Stimulated activated CD8-positive, alpha-beta memory T cell treated with anti-CD3 and anti-CD28 coated beads, Interleukin-7, amount 100 ng/mL, for 48 hours (primary cell): ENCODE measurements at places on chromosomes 12 and 14.

DNA sequence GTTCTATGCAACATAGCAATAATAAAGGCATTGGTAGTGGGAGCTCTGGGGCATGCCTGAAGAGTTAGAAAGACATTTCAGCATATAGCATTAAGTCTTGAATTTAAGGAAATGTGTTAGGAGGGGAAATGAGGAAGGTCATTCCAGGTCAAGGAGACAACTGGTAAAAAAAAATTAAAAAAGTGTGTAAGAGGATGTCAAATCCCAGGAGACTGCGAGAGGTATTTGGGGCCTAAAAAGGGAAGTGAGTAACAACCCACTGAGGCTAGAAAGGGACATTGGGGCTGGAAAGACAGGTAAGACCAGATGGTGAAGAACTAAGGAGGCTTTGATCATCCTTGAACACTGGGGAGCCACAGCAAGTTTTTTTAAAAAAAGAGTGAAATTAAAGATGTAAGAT is 152.9 kb downstream of the SLC25A21 start:
- no peak for DNase-seq

DNA sequence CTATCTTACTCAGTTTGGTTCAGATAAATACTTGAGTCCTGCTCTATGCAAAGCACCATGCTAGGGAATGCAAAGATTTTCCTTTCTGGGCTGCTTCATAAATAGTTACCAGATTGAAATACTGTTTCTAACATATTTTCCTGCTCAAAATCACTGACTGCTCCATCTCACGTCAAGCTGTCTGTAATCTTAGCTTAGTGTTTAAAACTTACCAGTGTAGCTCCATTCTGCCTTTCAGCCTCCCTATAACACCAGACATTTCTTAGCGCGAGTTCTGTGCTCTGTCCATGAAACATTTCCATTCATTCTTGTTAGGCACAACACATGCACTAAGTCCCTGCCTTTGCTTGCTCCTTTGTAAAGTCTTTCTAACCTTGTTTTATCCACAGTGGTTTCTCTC is 129.4 kb downstream of the NPAS3 start:
- no peak for DNase-seq

DNA sequence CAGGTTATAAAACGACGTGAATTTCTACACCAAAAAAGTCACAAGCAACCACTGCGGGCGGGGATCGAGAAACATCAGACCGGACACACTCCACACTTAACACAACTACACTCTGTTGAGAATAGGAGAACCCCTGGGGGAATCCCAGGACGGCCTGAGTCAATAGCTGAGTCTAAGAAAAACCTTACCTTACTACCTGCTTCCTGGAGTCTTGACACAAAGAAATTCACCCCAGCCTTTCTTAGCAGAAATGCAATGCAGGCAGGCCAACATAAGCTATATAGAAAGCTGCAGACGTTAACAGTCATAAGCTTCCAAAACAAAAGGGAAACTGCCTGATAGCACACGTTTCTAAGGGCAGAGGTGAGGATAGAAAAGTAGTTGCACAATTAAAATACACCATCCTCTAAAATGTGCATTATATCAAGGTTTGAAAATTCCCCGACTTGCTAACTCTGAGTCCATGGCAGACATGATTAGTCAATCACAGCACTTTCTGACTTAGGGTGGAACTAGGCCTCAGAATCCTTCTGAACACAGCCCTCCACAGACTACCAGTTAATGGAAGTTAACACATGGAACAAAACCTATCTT is 68.0 kb downstream of the CCDC88C start:
- peak; percentile 73 for DNase-seq

GRCh38 chr14:85129921-85130320 is 400.0 kb upstream of the FLRT2 start:
- DNase-seq = no peak

DNA sequence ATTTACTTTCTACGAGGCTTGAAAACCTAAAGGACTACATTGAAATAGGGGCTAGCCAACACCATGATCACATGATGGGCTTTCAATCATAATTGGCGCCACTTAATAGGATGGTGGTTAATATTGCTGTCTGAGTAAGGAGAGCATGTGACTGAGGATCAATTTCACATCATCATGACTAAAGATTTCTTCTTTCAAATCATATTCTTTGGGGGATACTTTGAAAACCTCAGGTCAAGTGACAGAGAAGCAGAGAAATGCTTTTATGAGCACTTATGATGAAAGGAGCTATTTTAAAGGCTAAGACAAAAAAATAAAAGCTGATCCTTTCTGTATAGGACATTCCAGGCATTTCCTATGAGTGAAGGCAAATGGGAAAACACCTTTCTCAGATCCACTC is 42.9 kb upstream of the KRAS start:
- DNase-seq = no peak

GRCh38 chr12:130249376-130249775 is 87.1 kb downstream of the FZD10 start:
- DNase-seq = no peak

DNA sequence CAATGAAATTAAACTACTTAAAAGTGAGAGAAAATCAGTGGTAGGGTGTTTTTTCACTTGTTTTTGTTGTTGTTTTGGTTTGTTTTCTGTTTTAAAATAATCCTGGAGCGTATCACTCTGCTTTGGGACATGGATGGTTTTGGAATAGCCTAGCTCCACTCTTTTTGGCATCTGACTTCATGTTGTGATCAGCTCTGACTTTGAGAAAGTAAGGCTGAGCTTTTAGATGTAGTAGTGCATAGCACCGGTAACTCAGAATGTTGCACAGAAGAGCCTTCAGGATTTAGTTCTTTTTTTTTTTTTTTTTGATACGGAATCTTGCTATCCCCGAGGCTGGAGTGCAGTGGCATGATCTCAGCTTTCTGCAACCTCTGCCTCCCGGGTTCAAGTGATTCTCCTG is 8.1 kb downstream of the TRAFD1 start:
- DNase-seq = no peak

DNA sequence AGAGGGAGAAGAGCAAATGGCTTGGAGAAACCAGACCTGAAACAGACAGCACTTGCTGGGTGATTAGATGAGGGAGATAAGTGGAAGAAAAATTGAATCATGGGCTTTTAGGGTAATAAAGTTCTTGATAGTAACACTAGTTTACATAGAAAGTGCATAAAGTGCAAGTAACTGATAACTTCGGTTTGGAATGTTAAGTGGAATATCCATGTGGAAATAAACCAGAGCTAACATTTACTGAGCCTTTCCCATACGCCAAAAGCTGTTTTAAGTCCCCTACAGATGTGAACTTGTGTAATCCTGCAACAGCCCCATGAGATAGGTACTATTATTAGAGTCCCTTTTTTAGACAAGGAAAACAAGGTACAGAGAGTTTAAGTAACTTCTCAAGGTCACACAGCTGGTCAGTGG is 77.1 kb upstream of the NUDT4 start:
- DNase-seq = no peak

GRCh38 chr14:100617410-100618317 is 30.4 kb upstream of the BEGAIN start:
- no peak for DNase-seq

- no peak for DNase-seq
These were observed 37.1 kb downstream of the CKB start for GRCh38 chr14:103485504-103485903.

DNA sequence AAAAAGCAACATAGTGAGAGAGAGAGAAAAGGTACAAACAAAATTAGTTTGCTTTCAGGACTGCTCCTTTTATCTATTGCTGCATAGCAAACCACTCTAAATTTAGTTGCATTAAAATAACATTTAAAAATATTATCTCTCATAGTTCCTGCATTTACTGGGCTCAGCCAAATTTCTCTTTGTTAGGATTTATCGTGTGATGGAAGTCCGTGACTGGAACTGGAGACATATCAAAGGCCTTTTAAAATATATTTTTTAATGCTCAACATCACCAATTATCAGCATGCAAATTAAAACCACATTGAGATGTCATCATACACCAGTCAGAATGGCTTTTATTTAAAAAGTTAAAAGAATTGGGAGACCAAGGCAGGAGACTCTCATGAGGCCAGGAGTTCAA is 107.6 kb upstream of the SYT1 start:
- no peak for DNase-seq

GRCh38 chr14:63209160-63209559 is 4.9 kb downstream of the RHOJ start:
- no peak for DNase-seq

GRCh38 chr12:42590330-42590934 is 886 bp upstream of the PRICKLE1 start:
- DNase-seq = no peak
